Activated naive CD4-positive, alpha-beta T cell treated with anti-CD3 and anti-CD28 coated beads, Interleukin-2, amount 10 ng/mL, durations not matched to agents 5 hours and 36 hours (primary cell): ENCODE measurements at places on chromosomes 2 and 18. TPM values are rescaled to one million over a fixed set of nuclear protein-coding genes. Genes with fewer than 3 reads are reported as not detected.

Gene CFAP53
- 0.45 TPM for total RNA-seq

Gene MRPS9
- total RNA-seq, result 21.9 TPM

Gene UBE2F
- total RNA-seq, result 94.1 TPM

Gene SP140
- 86.4 TPM for total RNA-seq

Gene ICOS
- 45.4 TPM for total RNA-seq

Gene STAM2
- 15.9 TPM for total RNA-seq

Gene B3GNT7
- not detected for total RNA-seq

Gene IL1RN
- total RNA-seq, result not detected

Gene LPIN2
- total RNA-seq, result 97.0 TPM

Gene SLC19A3
- not detected for total RNA-seq

Gene CRYGC
- total RNA-seq, result not detected

Gene FAM110C
- 0.22 TPM for total RNA-seq

Gene SERPINB11
- total RNA-seq, result not detected

Gene ARMC9
- 0.51 TPM for total RNA-seq

Gene RNF144A
- 74.9 TPM for total RNA-seq

Gene REG3G
- not detected for total RNA-seq

Gene IL1B
- total RNA-seq, result not detected

Gene LOXL3
- 0.07 TPM for total RNA-seq

Gene AOX1
- total RNA-seq, result 0.10 TPM

Gene GYPC
- total RNA-seq, result 203 TPM

Gene GNAL
- total RNA-seq, result not detected

Gene LRP2
- not detected for total RNA-seq

Gene GRHL1
- total RNA-seq, result 0.48 TPM

Gene GKN1
- total RNA-seq, result not detected

Gene LINC00305
- not detected for total RNA-seq

Gene ATOH8
- not detected for total RNA-seq

Gene XIRP2
- not detected for total RNA-seq

Gene PIEZO2
- total RNA-seq, result not detected

Gene ZFAND2B
- 54.4 TPM for total RNA-seq

Gene EFHD1
- total RNA-seq, result 7.1 TPM

Gene RAPGEF4
- 0.43 TPM for total RNA-seq

Gene MC2R
- not detected for total RNA-seq
